Thoracic aorta (tissue), 2 donors: ENCODE measurements at places on chromosomes 2 and 18.

- no peak for DNase-seq
These were observed 20.8 kb downstream of the PTPN18 start for GRCh38 chr2:130376433-130377293.

DNA sequence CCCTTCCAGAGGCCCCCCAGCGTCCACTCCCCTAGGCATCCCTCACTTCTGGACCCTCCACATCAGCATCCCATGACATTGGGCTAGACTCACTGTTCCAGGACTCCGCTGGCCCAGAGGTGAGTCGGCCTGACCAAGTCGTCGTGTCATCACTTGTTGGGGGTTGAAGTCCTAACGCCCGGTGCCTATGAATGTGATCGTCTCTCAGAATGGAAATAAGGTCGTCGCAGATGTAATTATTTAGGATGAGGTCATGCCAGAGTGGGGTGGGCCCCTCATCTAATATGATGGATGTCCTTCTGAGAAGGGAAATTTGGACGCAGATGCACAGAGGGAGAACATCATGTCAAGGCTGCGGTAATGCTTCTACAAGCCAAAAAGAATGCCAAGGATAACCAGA lies 142.7 kb downstream of the AGAP1 start:
- no peak for DNase-seq

DNA sequence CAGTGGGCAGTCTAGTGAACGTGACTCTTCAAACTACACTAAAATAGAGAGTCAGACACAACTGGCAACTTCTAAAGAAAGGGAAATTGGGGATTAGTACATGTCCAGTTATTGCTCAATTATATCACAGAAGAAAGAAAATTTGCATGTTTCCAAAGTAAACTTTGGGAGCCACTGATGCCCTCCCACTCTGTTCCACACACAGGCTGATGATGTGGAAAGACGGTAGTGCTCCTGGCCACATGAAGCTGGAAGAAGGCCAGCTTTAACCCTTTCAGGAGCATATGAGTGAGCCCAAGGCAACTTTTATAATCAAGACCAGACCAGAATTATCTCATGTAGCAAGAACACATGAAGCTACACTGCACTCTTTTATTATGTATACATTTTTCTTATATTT lies 141.0 kb downstream of the NR4A2 start:
- DNase-seq = no peak

- no peak for DNase-seq
These were observed 40.0 kb downstream of the TEX44 start for GRCh38 chr2:231632559-231633142.

- DNase-seq = no peak
These were observed 542.4 kb upstream of the NRP2 start for GRCh38 chr2:205139822-205140463.

GRCh38 chr18:40235836-40236235 lies 1719.2 kb upstream of the PIK3C3 start:
- DNase-seq = no peak

DNA sequence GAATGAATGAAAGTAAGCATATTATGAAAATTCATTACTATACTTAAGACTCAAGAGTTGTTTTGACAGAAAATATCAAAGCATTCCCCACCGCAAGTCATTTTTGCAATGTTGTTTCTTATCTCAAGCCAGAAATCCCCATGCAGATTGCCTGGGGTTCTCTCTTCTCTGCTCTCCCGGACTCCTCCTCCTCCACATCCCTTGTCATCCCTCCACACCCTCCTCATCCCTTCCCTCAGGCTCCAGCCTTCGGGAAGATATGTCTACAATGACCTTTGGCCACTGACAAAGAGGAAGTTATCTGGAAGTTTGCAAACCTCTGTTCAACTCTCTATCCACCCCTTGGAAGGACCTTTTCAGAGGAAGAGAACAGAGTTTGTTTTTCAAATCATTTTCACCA lies 11.9 kb downstream of the TFCP2L1 start:
- no peak for DNase-seq

DNA sequence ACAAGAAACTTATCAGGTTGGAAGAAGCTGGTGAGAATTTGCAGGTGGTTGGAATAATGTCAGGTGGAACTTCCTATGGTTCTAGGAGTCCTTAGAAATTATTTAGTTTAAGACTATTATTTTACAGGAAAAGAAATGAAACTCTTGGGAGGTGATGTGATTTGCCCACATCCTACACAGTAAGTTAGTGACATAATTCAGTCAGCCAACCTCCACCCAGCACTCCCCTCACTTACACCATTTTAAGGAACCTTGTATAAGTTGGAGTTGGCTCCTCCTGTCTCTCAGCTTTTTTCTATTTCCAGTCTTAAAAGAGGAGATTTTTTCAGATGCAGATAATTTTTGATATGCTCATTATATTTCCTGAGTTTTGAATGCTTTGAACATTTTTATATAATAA lies 86.4 kb downstream of the SKA1 start:
- no peak for DNase-seq

DNA sequence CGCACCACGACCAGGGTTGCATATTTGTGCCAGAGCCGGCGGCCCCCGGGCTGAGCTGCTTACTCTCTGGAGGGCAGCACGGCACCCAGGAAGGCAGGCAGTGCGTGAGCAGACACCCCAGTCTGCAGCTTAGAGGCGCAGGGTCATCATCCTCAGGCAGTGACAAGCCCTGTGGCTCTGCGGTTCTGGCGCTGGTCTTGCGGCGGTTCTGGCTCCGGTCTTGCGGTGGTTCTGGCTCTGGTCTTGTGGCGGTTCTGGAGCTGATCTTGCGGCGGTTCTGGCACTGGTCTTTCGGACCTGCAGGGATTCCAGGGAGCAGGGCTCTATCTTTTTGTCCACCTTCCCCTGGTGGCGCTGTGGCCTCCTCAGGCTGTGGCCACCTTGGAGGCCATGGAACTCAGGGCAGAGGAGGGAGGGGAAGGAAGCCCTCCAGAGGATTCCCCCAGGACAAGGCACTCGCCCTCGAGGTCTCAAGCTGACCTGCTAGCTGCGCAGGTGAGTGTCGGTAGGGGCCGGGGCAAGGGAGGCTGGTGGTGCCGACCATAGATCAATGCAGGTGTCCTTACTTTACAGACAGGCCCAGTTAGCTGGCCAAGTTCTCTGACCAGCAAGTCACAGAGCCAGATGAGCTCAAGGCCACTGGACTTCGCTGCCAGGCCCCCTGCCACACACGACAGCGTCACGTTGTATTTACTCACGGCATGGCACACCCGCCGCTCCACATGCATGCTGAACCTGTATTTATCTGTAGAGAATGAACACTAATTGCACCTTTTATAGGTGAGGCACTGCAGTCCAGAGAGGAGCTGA lies 14.9 kb downstream of the ESPNL start:
- no peak for DNase-seq

DNA sequence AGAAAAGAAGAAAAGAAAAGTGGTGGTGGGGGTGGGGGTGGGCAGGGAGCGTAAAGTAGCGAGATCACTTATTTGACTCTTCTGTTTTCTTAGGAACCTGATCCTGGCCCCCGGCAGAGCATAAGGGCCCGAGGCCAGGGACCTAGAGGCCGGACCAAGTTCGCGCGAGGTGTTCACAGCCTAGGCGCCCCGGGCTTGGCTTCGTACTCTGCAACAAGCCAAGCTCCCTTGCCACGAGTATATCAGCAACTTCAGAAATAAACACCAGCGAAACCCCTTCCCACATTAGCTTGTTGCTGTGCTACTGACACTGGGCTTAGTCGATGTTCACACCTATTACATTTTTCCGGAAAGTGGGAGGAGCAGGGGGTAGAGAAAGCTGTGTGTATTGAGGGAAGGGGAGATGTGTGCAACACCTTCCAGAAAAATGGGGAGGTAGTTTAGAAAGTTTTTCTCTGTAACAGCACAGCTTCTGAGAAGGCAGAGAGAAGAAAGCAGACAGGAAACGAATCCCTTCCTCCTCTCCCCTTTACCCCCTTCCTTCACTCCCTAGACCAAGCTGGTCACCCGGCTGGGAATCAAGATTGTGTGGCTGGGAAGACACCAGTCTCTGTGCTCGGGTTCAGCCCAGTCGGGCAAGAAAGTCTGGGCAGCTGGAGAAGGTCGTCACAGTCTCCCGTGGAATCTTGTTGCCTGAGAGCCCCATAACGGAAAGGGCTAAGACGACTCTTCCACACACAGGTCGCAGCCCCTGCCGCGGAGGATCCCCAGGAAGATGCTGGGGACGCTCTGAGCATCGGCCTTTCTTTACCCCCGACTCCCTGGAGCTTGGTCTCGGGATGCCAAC lies 12.0 kb upstream of the SATB2 start:
- no peak for DNase-seq

DNA sequence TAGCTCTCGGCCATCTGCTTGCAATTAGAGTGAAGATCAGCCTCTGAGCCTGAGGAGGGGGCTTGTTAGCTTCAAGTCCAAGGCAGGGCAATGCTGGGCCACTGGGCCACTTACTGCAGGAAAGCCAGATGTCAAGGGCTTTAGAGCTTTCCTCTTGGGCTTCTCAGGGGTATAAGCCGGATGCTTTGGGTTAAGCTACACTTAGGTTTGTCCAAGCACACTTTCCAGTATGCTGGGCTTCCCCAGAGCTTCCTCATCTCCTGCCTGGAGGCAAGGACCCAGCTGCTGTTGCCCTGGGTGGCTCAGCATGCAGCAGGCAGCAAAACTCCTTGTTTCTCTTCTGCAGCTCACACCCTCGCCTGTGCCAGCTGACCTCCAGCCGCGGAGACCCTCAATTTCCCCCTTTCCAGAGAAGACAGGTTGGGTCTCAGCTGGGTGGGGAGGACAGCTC lies 29.0 kb upstream of the ATOH8 start:
- DNase-seq = no peak

GRCh38 chr2:25938345-25938744 lies 44.0 kb downstream of the KIF3C start:
- DNase-seq = no peak

- DNase-seq = no peak
These were observed 13.9 kb upstream of the DSC1 start for GRCh38 chr18:31176531-31176930.

GRCh38 chr2:176111846-176112374 lies 4.7 kb upstream of the HOXD10 start:
- no peak for DNase-seq

- no peak for DNase-seq
These were observed 443.7 kb downstream of the TNS1 start for GRCh38 chr2:217559084-217559483.

- no peak for DNase-seq
These were observed 422.9 kb upstream of the TRIB2 start for GRCh38 chr2:12293874-12294273.

DNA sequence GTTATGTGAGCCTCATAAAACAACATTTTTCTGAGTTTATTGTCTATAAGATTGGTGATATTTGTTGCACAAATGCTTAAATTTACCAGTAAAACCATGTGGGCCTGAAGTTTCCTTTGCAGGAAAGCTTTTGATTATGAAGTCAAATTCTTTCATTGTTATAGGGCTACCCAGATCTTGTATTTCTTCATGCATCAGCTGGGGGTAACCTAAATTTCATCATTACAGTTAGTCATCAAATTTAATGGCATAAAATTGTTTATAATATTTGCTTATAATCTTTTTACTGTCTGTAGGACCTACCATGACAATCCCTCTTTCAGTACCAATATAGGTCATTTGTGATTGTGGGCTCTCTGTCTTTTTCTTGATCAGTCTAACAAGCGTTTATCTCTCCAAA lies 47.8 kb downstream of the SMAD2 start:
- DNase-seq = no peak

- DNase-seq = no peak
These were observed 688 bp downstream of the CDH20 start for GRCh38 chr18:61333746-61334490.

DNA sequence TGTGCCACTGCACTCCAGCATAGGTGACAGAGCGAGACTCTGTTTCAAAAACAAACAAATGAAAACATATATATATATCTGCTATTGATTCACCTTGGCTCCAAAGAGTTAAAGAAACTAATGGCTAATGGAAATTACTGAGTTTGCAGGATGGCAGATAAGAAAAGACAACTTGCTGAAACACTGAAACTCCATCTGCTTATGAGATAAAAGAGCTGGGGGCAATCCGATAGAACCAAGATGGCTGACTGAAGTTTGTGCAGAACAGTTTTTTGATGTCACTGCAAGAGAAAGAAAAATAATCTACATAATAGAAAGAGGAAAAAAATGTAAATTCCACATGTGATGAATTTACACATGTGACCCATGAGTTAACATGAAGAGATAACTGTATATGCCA lies 88.2 kb downstream of the LRATD1 start:
- no peak for DNase-seq

GRCh38 chr18:7604361-7604760 lies 37.2 kb downstream of the PTPRM start:
- DNase-seq = no peak

GRCh38 chr2:37013315-37013641 lies 46.9 kb upstream of the STRN start:
- no peak for DNase-seq

- no peak for DNase-seq
These were observed 79.6 kb downstream of the STPG4 start for GRCh38 chr2:47075361-47076125.

- DNase-seq = no peak
These were observed 460.8 kb upstream of the CHST9 start for GRCh38 chr18:27645929-27646328.

DNA sequence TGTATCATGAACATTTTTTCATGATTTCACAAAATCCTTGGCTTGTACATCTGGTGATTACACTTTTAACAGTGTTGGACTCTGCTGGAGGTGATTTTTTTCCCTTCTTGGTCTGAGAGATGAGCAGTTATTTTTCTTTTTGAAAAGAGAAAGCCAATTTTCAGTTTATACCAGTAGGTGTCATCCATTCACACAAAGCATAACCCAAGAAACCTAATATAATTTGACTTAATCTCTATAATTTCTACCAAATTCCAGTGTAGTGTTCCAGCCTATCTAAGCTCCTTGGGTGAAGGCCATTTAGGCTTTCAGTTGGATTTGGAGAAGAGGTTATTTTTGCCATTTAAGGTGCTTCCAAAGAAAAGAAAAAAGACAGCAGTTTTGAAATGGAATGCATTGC lies 7.7 kb upstream of the ICOS start:
- DNase-seq = no peak

- no peak for DNase-seq
These were observed 94.4 kb upstream of the TSPYL6 start for GRCh38 chr2:54350426-54350825.

- no peak for DNase-seq
These were observed 1024.7 kb upstream of the PIK3C3 start for GRCh38 chr18:40930211-40930882.

GRCh38 chr18:46071653-46072375 lies at the start of gene PSTPIP2:
Gene PSTPIP2 (minus strand): TSS chr18:46072260. CDS start chr18:46072188, 72 bp downstream.
- DNase-seq = no peak
